COR-L47 (cell line): ENCODE measurements at places on chromosomes 1 and 21.

- DNase-seq, result no peak
Observed at GRCh38 chr1:83055391-83056170, 943.4 kb downstream of the TTLL7 start.

DNA sequence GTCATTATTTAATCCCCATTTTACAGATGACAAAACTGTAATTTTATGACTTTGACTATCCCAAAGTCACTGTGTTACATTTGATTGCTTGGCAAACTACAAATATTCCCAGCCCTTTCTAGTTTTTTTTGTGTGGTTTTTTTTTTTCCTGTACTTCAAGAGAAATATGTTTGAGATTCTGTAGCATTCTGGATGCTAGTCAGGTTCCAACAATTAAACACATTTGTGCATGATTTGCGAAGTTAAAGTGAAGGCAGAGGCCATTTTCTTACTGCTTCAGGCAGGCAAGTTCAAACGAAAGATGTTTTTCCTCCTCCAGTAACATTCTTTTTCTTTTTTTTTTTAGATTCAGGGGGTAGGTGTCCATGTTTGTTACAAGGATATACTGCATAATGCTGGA lies 107.9 kb upstream of the SERTAD4 start:
- no peak for DNase-seq

- DNase-seq, result no peak
Observed at GRCh38 chr1:175197531-175197930, 5.0 kb upstream of the KIAA0040 start.

DNA sequence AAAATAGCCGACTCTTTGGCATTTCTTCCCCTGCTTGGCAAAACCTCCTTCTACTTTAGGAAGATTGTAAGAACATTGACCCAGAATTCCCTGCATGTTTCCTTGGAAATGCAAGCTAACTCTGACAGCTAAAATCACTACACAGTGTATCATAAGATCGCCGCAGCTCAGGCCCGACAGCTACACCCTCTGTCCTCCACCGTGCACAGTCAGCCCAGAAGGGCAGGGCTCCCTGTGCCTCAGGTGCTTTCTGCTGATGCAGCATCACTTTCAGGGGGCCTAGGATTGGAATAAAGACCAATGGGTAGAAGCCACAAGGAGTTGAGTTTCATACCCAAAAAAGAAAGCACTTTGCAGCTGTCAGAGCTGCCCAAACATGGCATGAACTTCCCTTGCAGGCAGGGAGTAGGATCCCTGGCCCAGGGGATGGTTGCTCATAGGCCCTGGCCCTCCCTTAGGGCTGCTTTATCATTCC lies 145.3 kb downstream of the SEC16B start:
- no peak for DNase-seq
